Effector memory CD4-positive, alpha-beta T cell (primary cell): ENCODE measurements at places on chromosomes 13 and 19.

GRCh38 chr19:36409841-36410240 is 8.6 kb downstream of the ZFP82 start:
- no peak overlapping the region for H3K27ac ChIP-seq
- no peaks in the 10 kb centered on the region for H3K27me3 ChIP-seq
- H3K36me3 ChIP-seq = peaks cover 49% of the 10 kb centered on the region

- no peak within 1 kb of the TSS for H3K27ac ChIP-seq
- H3K4me1 ChIP-seq = no peaks in the 10 kb centered on the region
- no peaks in the 10 kb centered on the region for H3K27me3 ChIP-seq
- no peak for DNase-seq
- no peaks in the 10 kb centered on the region for H3K36me3 ChIP-seq
Measured at GRCh38 chr19:44447916-44448674, at the start of gene ZNF229. TSS of gene ZNF229 (minus strand) at chr19:44448472. CDS start at chr19:44442847, 5,625 bp downstream.

DNA sequence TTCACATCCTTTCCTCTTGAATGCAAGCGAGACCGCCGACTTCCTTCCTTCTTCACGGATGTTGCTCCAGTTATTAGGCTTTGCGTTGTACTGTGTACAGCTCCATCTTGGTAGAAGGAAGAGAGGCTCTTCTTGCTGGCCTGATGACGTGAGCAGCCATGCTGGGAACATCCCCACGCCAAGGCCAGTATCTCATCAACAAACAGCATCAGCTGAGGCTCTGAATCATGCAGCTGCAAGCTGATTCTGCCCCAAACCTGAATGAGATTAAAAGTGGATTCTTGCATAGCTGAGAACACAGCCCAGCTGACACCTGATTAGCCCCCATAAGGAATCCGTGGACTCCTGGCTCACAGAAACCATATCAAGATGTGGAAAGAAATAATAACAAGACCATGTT is 809.6 kb downstream of the EFNB2 start:
- H3K4me1 ChIP-seq = no peaks in the 10 kb centered on the region
- H3K4me3 ChIP-seq = no peak overlapping the region
- H3K27ac ChIP-seq = no peak overlapping the region
- no peaks in the 10 kb centered on the region for H3K27me3 ChIP-seq
- DNase-seq = no peak
- H3K36me3 ChIP-seq = no peaks in the 10 kb centered on the region

GRCh38 chr19:46133777-46134241 is 9.3 kb upstream of the IGFL3 start:
- H3K36me3 ChIP-seq = no peaks in the 10 kb centered on the region
- no peak overlapping the region for H3K4me3 ChIP-seq
- H3K27me3 ChIP-seq = peaks cover 5% of the 10 kb centered on the region
- no peak for DNase-seq
- no peak overlapping the region for H3K27ac ChIP-seq

GRCh38 chr13:32205431-32206096 is 109.6 kb downstream of the ZAR1L start:
- no peak overlapping the region for H3K27ac ChIP-seq
- no peak overlapping the region for H3K4me3 ChIP-seq
- DNase-seq = no peak
- H3K36me3 ChIP-seq = peaks cover 18% of the 10 kb centered on the region

DNA sequence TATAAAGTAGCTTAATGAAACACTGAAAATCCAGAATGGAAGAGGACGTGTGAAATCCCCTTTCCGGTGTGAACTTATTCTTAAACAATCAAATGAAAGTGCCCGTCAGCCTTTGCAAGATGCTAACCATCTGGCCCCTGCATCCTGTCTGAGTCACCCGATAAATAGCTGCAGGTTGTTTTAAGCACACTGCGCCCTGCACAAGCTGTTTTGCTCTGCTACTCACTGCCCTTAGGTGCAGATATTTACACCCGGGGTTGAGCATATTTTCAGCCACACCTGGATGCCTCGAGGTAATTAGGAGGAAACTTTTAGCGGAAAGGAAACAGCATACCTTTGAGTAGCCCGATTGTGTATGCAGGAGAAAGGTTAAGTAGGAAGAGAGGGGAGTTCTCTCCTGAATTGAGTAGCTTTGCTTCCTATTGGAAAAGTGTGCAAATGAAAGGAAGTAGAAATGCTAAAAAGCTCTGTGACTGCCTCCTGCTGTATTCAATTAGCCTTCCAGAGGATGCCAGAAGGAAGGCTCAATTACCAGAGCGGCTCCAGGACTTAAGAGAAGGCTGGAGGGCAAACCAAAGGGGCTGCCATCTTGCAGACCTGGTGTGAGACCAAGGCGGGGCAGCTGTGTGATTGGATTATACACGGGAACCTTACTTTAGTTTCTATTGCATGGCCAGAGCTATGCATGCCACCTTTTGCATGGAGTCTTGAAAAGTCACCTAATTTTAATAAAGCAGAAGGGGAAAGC is 42.5 kb downstream of the IRS2 start:
- DNase-seq = no peak
- no peak overlapping the region for H3K4me3 ChIP-seq
- no peaks in the 10 kb centered on the region for H3K36me3 ChIP-seq
- H3K4me1 ChIP-seq = peaks cover 3% of the 10 kb centered on the region
- no peak overlapping the region for H3K27ac ChIP-seq

DNA sequence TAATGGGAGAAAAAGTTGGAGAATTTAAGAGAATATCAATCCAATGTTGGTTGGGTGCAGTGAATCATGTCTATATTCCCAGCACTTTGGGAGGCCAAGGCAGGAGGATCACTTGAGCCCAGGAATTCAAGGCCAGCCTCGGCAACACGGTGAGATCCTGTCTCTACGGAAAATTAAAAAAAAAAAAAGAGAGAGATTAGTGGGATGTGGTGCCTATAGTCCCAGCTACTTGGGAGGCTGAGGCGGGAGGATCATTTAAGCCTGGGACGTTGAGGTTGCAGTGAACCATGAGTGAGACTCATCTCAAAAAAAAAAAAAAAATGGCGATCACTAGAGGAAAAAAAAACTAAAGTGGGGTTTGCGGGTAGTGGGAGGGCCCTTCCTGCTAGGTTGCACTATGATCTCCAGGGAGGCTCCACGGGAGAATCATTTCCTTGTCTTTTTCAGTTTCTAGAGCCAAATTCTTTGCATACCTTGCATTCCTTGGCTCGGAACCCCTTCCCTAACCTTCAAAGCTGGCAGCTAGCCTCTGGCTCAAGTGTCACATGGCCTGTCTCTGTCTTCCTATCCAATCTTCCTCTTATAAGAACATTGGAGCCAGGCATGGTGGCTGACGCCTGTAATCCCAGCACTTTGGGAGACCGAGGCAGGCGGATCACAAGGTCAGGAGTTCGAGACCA is 5.8 kb upstream of the ERCC2 start:
- no peak overlapping the region for H3K27ac ChIP-seq
- H3K36me3 ChIP-seq = no peaks in the 10 kb centered on the region
- no peak overlapping the region for H3K4me3 ChIP-seq
- H3K27me3 ChIP-seq = no peaks in the 10 kb centered on the region
- DNase-seq = no peak

- H3K36me3 ChIP-seq = peaks cover 25% of the 10 kb centered on the region
- H3K4me1 ChIP-seq = peaks cover 7% of the 10 kb centered on the region
- DNase-seq = peak; percentile 89
- peak within 1 kb of the TSS; percentile 99 for H3K4me3 ChIP-seq
Measured at GRCh38 chr19:52171321-52172169, at the start of gene ZNF836. TSS of gene ZNF836 (minus strand) at chr19:52171621. CDS start at chr19:52168072, 3,549 bp downstream.

DNA sequence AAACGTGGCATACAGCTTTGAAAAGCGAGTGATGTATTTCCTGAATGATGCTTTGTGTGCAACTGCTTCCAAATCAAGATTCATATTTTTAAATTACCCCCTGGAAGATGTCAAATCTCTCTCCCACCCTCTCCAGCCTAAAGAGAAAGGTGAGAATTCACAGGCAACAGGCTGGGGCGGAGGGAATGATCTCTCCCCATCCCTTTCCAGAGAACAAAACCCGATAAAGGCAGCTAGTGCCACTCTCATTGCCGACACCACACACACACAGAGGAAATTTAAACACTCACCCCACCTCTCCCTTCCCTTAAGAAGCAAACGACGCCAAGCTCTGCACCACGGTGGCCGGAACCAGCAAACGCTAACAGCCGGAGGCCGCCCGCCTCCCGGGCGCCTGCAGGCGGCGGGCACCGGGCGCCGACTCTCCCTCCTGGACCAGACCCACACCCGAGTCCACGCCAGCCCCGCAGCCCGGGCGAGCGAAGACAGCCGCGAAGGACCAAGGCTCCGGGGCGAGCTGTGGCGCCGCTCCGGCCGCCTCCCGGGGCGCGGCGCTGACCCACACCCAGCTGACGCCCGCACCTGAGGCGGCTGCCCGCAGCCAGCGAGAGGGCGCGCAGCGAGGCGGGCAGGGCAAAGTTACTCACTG is 477 bp downstream of the LNX2 start:
- peak overlapping the region; percentile 80 for H3K4me3 ChIP-seq
- H3K4me1 ChIP-seq = peaks cover 16% of the 10 kb centered on the region
- H3K27me3 ChIP-seq = no peaks in the 10 kb centered on the region
- H3K27ac ChIP-seq = peak overlapping the region; percentile 94
- peaks cover 3% of the 10 kb centered on the region for H3K36me3 ChIP-seq

DNA sequence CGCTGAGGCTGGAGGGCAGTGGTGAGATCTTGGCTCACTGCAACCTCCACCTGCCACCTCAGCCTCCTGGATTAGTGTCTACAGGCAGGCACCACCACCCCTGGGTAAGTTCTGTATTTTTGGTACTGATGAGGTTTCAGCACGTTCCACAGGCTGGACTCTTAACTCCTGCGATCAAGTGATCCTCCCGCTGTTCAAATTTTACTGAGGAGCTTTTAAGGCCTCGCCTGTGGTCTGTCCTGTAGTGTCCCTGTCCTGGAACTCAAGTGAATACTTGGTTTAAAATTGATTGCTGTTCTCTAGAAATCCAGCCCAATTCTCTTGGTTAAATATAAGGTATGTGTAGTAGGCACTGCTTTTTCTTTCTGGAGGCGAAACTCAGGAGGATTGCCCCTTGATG is 65.2 kb downstream of the DPRX start:
- H3K27ac ChIP-seq = no peak overlapping the region
- DNase-seq = no peak
- H3K4me3 ChIP-seq = no peak overlapping the region
- no peaks in the 10 kb centered on the region for H3K4me1 ChIP-seq
- H3K27me3 ChIP-seq = no peaks in the 10 kb centered on the region

- peak; percentile 77 for DNase-seq
- peak overlapping the region; percentile 90 for H3K27ac ChIP-seq
- H3K36me3 ChIP-seq = peaks cover 6% of the 10 kb centered on the region
- H3K27me3 ChIP-seq = no peaks in the 10 kb centered on the region
- peaks cover 47% of the 10 kb centered on the region for H3K4me1 ChIP-seq
- peak overlapping the region; percentile 62 for H3K4me3 ChIP-seq
Measured at GRCh38 chr19:1248786-1249297, 459 bp downstream of the MIDN start.

DNA sequence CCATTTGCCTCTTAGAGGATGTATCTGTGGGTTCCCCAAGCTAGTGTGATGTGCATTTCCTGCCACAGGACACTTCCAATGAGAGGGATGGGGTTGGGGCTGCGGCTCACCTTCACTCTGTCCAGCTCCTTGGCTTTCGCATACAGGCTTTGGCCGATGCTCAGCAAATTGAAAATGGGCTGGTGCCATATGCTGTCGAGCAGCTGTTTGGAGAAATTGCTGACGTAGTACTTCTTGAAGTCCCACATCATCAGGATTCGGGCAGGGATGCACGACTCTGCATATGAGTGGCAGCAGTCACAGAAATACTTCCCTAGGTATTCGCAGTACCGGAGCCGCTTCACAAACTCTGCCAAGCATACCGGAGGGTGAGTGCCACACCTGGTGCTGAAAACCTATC is 37.0 kb downstream of the RUBCNL start:
- no peaks in the 10 kb centered on the region for H3K4me1 ChIP-seq
- no peaks in the 10 kb centered on the region for H3K27me3 ChIP-seq
- H3K36me3 ChIP-seq = no peaks in the 10 kb centered on the region
- H3K4me3 ChIP-seq = no peak overlapping the region
- DNase-seq = no peak
- H3K27ac ChIP-seq = no peak overlapping the region

DNA sequence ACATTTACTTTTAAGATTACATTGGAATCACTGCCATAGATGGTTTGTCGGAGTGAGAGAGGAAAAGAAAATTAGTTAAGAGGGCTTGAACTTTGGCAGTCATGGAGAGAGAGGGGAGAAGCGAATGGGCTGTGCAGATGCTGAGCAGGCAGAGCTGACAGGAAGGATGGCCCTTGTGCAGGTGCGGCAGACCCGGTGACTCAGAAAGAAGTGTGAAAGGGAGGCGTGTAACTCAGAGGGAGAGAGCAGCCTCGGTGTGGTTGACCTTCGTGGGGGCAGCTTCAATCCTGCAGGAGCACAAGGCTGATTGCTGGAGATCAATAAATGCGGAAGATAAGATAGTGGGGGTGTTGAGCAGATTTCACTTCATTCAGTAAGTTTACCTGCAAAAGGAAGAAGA is 76.9 kb downstream of the TNFSF13B start:
- no peaks in the 10 kb centered on the region for H3K27me3 ChIP-seq
- no peak overlapping the region for H3K4me3 ChIP-seq
- H3K4me1 ChIP-seq = peaks cover 15% of the 10 kb centered on the region
- DNase-seq = peak; percentile 21
- H3K27ac ChIP-seq = no peak overlapping the region
- H3K36me3 ChIP-seq = no peaks in the 10 kb centered on the region

DNA sequence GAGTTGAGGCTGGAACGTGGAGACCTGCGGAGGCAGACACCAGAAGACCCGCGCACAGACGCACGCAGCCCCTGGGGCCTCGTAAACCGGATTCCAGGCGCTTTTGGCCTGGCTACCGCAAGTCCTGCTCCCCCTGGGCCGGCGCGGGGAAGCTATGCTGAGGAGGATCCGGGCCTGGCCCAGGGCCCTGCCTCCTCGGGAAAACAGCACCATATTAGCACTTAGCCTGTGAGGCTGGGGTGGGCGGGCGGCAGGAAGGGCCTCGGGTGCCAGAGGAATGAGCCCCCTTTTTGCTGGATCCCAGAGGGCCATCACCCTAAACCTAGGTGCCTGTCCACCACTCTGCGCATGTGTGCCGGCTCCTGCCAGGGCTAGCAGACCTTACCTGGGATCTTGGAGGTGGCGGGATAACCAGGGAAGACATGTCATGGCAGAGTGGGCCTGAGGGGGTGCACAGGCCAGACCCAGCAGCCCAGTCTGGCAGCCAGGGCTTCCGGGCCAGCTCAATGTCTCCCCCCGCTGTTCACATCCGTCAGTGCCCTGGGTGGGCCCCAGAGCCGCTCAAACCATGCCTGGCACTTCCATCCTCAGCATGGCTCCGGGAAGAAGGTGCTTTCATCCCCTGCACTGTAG is 7.3 kb downstream of the ELOF1 start:
- no peak overlapping the region for H3K27ac ChIP-seq
- no peak overlapping the region for H3K4me3 ChIP-seq
- no peaks in the 10 kb centered on the region for H3K4me1 ChIP-seq
- DNase-seq = no peak

DNA sequence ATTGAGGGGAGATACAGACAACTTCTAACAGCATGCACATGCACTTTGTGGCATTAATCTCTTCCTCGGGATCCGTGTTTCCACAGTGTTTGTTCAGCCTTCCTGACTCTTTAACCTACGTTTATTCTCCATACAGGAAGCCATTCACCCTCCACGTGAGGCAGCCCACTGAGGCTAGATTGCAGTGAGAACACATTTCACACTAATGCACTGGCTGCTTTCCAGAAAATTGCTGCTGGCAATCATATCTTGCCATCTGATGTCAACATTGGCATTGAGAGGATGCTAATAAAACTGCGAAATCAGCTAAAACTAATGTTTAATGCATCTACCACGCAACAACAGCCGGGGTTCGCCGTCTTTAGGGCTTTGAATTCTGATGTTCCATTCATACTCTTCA is 30.0 kb downstream of the DCLK1 start:
- no peaks in the 10 kb centered on the region for H3K27me3 ChIP-seq
- no peaks in the 10 kb centered on the region for H3K4me1 ChIP-seq
- DNase-seq = no peak
- no peaks in the 10 kb centered on the region for H3K36me3 ChIP-seq
- no peak overlapping the region for H3K27ac ChIP-seq
